HFFc6 (cell line): ENCODE measurements at places on chromosomes 7 and 10. TPM values are rescaled to one million over a fixed set of nuclear protein-coding genes. Genes with fewer than 3 reads are reported as not detected.
A peak's percentile ranks its signal among the peaks of the same experiment; 100 is the strongest.

DNA sequence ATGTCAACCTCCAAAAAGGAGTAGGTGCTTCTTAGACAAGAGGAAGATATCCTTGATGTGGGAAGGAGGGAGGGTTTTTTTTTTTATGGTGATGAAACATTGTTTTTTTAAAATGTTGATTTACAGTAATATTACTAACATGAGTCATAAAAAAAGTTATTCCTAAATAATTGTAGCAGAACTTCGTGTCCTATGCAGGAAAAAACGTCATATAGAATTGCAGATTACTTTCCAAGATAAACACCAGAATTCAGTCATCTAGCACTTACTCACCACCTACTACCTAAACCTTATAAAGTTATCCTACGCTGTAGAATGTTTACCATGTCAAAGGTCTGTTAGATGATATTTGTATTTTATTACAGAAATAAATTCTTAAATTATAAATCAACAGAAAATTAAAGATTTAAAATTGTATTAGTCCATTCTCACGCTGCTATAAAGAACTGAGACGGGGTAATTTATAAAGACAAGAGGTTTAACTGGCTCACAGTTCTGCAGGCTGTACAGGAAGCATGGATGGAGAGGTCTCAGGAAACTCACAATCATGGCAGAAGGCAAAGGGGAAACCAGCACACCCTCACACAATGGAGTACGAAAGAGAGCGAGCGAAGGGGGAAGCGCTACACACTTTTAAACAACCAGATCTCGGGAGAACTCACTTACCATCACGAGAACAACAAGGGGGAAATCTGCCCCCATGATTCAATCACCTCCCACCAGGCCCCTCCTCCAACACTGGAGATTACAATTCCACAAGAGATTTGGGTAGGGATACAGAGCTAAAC is 105.2 kb upstream of the NEBL start:
- no peaks in the 10 kb centered on the region for H3K36me3 ChIP-seq
- no peaks in the 10 kb centered on the region for H3K4me1 ChIP-seq
- no peaks in the 10 kb centered on the region for H3K27me3 ChIP-seq
- H3K4me3 ChIP-seq, result no peak overlapping the region

The SRRM3 gene
- 0.12 TPM in 1 of 3 replicates, not detected in the others for total RNA-seq

DNA sequence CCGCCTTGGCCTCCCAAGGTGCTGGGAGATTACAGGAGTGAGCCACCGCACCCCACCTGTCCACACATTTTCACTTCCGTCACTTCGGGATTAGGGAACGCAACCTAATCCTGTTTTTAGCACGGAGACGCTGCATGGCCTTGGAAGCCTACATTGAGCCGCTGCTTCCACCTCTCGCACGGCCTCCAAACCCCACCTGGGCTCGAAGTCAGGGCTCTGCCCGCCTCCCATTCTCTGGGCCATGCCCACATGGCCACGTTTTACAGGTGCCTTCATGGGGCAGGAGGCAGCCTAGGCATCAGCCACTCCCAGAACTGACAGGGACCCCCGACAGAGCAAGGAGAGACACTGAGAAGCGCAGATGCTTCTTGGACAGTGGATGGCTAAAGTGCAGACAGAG is 100.6 kb downstream of the OAT start:
- H3K4me1 ChIP-seq, result peaks cover 10% of the 10 kb centered on the region; the same call in 1 of the 2 replicates
- H3K27me3 ChIP-seq, result no peaks in the 10 kb centered on the region; the same call in none of the 2 replicates
- no peak overlapping the region for H3K27ac ChIP-seq
- no peak for DNase-seq
- no peaks in the 10 kb centered on the region; the same call in 1 of the 2 replicates for H3K36me3 ChIP-seq
- H3K4me3 ChIP-seq, result no peak overlapping the region

- H3K4me1 ChIP-seq, result no peaks in the 10 kb centered on the region
- no peak overlapping the region for H3K27ac ChIP-seq
- no peaks in the 10 kb centered on the region for H3K27me3 ChIP-seq
Measured at GRCh38 chr10:1942478-1942877, 205.2 kb upstream of the ADARB2 start.

The NKX2-3 gene
- not detected in 3 replicates for total RNA-seq

DNA sequence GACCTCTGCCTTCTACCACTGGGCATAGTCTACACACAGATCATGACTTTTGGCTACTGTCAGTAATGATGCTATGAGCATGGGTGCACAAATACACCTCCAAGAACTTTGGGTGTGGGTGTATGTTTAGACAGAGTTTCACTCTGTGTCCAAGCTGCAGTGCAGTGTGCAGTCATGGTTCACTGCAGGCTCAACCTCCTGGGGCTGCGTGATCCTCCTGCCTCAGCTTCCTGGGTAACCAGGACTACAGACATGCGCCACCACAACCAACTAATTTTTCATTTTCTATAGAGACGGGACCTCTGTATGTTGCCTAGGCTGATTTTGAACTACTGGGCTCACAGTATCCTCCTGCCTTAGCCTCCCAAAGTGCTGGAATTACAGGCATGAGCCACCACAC is 194.4 kb downstream of the NSUN6 start:
- no peaks in the 10 kb centered on the region for H3K27me3 ChIP-seq
- H3K36me3 ChIP-seq, result no peaks in the 10 kb centered on the region
- no peak overlapping the region for H3K4me3 ChIP-seq
- H3K27ac ChIP-seq, result no peak overlapping the region

DNA sequence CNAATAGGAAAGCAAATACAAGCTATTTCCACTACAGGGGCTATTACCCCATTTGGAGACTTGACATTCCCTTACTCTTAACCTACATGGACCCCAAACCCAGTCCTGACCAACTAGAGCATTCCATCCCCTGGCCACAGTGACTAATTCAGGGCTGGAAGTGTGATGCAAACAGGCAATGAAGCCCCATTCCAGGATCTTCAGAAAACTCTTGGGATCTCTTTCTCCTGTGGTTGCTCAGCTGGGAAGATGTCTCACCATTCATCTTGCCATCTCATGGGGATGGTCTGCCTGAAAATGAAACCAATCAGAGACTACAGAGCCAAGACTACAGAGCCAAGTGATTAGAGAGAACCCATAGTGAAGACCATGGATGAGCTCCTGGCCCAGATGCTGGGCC is 206.2 kb downstream of the ZNF365 start:
- H3K4me3 ChIP-seq, result 0 out of 2 replicates have a peak overlapping the region, but pooled peaks have one; percentile 5
- H3K4me1 ChIP-seq, result peaks cover 84% of the 10 kb centered on the region
- H3K36me3 ChIP-seq, result no peaks in the 10 kb centered on the region

- no peak for DNase-seq
- H3K4me3 ChIP-seq, result no peak overlapping the region
- peak overlapping the region; percentile 49 for H3K27ac ChIP-seq
- H3K27me3 ChIP-seq, result no peaks in the 10 kb centered on the region
- H3K36me3 ChIP-seq, result no peaks in the 10 kb centered on the region
Measured at GRCh38 chr7:80593869-80594586, 44.4 kb upstream of the CD36 start.

- no peaks in the 10 kb centered on the region; the same call in 1 of the 2 replicates for H3K27me3 ChIP-seq
- H3K4me1 ChIP-seq, result peaks cover 6% of the 10 kb centered on the region
- no peak overlapping the region for H3K4me3 ChIP-seq
- no peak for DNase-seq
- peaks cover 4% of the 10 kb centered on the region; the same call in 1 of the 2 replicates for H3K36me3 ChIP-seq
- no peak overlapping the region for H3K27ac ChIP-seq
Measured at GRCh38 chr7:98178321-98178720, 32.9 kb upstream of the BHLHA15 start.

DNA sequence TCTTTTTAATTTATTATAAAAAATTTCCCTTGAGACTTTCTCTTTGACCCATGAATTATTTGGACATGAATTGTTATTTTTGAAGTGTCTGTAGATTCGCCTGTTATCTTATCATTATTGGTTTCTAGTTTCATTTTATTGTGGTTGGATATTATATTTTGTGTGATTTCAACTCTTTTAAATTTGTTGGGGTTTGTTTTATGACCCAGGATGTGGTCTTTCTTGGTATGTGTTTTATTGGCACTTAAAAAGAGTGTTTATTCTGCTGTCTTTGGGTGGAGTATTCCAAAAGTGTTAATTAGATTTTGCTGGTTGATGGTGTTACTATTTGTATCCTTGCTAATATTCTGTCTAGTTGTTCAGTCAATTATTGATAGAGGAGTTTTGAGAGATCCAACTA is 50.5 kb upstream of the GPR141 start:
- H3K36me3 ChIP-seq, result no peaks in the 10 kb centered on the region
- H3K27ac ChIP-seq, result no peak overlapping the region
- DNase-seq, result no peak
- no peak overlapping the region for H3K4me3 ChIP-seq
- no peaks in the 10 kb centered on the region; the same call in 1 of the 2 replicates for H3K27me3 ChIP-seq

- DNase-seq, result no peak
- no peak overlapping the region for H3K27ac ChIP-seq
- H3K4me1 ChIP-seq, result peaks cover 5% of the 10 kb centered on the region; the same call in 1 of the 2 replicates
- peaks cover 2% of the 10 kb centered on the region; the same call in 1 of the 2 replicates for H3K27me3 ChIP-seq
- H3K36me3 ChIP-seq, result no peaks in the 10 kb centered on the region; the same call in 1 of the 2 replicates
Measured at GRCh38 chr10:58898854-58899573, 277.4 kb upstream of the PHYHIPL start.

- H3K27me3 ChIP-seq, result peaks cover 11% of the 10 kb centered on the region
- H3K36me3 ChIP-seq, result no peaks in the 10 kb centered on the region
- H3K4me3 ChIP-seq, result peak overlapping the region; percentile 7; the same call in 1 of the 2 replicates
- H3K27ac ChIP-seq, result peak overlapping the region; percentile 54; the same call in 1 of the 2 replicates
- peak; percentile 64 for DNase-seq
Measured at GRCh38 chr7:142807855-142808460, 37.2 kb downstream of the PRSS2 start.

GRCh38 chr7:70193514-70193913 is 595.2 kb downstream of the AUTS2 start:
- no peak for DNase-seq
- H3K27me3 ChIP-seq, result no peaks in the 10 kb centered on the region
- no peaks in the 10 kb centered on the region for H3K4me1 ChIP-seq
- H3K4me3 ChIP-seq, result no peak overlapping the region
- no peak overlapping the region for H3K27ac ChIP-seq

GRCh38 chr10:88256013-88256680 is 327.0 kb downstream of the RNLS start:
- H3K27me3 ChIP-seq, result no peaks in the 10 kb centered on the region; the same call in 1 of the 2 replicates
- peak overlapping the region; percentile 38; the same call in 1 of the 2 replicates for H3K4me3 ChIP-seq
- peaks cover 30% of the 10 kb centered on the region for H3K4me1 ChIP-seq
- no peak overlapping the region for H3K27ac ChIP-seq
- no peaks in the 10 kb centered on the region for H3K36me3 ChIP-seq

GRCh38 chr7:128266883-128267594 is 26.0 kb downstream of the LEP start:
- H3K36me3 ChIP-seq, result peaks cover 6% of the 10 kb centered on the region; the same call in 1 of the 2 replicates
- peaks cover 16% of the 10 kb centered on the region for H3K27me3 ChIP-seq
- H3K4me1 ChIP-seq, result peaks cover 25% of the 10 kb centered on the region
- peak; percentile 72 for DNase-seq
- H3K4me3 ChIP-seq, result peak overlapping the region; percentile 82

The CASD1 gene
- 6.6 to 8.2 TPM (median 7.9 TPM) in 3 replicates for total RNA-seq

DNA sequence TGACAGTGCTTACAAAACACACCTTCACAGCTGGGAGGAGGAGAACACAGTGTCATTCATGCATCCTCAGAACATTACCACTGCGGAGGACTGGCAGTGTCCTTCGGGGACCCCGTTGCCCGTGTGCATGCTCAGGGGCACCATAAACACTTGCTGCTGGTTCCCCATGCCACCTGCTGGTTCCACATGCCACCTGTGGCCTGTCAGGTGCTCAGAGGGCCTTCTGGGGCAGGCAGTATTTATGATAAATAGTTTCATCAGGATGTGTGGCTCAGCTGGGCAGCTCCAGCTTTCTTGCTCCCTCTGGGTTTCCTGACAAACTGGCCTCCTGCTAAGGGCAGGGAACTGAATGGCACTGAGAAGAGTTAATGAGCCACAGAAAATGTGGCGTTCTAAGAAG is 32.1 kb downstream of the CELF2 start:
- H3K4me3 ChIP-seq, result no peak overlapping the region
- H3K27me3 ChIP-seq, result no peaks in the 10 kb centered on the region; the same call in 1 of the 2 replicates
- DNase-seq, result no peak

GRCh38 chr10:112039823-112040222 is 143.7 kb downstream of the GPAM start:
- H3K27me3 ChIP-seq, result no peaks in the 10 kb centered on the region
- H3K4me3 ChIP-seq, result no peak overlapping the region

DNA sequence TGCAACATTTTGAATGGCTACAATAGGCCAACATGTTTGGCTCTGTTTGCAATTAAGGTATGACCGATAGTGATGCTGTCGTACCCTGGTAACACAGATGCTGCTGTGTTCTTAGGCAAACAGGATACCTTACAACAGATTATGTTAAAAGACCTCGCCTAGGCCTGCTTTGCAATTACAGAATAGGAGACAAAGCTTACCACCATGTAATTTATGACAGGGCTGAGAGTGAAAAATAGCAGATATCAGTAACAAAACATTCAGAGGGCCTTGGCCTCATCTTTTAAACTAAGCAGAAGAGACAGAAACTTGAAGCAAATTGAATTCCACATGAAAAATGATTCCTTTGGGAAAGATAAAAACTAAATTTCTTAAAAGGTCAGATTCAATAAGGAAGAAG is 29.4 kb upstream of the ABLIM1 start:
- no peak for DNase-seq
- no peaks in the 10 kb centered on the region; the same call in 1 of the 2 replicates for H3K27me3 ChIP-seq
- H3K4me3 ChIP-seq, result no peak overlapping the region
- 0 out of 2 replicates have a peak, but pooled peaks cover 4% of the 10 kb centered on the region for H3K36me3 ChIP-seq
- no peak overlapping the region for H3K27ac ChIP-seq

- H3K36me3 ChIP-seq, result peaks cover 4% of the 10 kb centered on the region; the same call in 1 of the 2 replicates
- no peak overlapping the region for H3K4me3 ChIP-seq
- H3K4me1 ChIP-seq, result peaks cover 11% of the 10 kb centered on the region
- H3K27ac ChIP-seq, result no peak overlapping the region
- H3K27me3 ChIP-seq, result peaks cover 2% of the 10 kb centered on the region; the same call in 1 of the 2 replicates
Measured at GRCh38 chr7:23208316-23208715, 26.5 kb downstream of the NUP42 start.

DNA sequence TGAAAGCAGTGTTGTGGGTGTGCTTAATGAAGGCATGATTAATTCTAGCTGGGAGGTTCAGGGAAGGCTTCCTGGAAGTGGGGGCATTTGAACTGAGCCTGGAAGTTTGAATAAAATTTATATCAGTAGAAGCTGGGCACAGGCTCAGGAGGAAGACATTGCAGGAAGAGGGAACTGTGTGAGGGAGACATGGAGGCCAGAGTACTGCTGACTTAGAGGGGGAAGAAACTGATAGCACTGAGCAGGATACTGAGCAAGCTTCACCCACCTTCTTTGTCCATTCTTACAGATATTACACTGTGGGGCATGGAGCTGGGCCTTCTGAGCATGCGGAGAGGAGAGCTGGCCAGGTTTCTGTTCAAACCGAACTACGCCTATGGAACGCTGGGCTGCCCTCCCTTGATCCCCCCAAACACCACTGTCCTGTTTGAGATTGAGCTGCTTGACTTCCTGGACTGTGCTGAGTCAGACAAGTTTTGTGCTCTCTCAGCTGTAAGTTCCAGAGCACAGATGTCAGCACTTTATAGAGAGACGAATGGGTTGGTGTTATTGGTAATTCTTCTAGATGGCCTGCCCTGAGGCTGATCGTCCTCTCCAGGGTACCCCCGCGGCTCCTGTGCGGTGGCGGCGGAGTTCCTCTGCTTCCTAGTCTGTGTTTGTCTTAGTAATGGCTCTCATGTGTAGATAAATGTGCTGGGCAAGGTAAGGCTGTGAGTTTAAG is 2.1 kb downstream of the FKBP6 start:
- peaks cover 21% of the 10 kb centered on the region for H3K27me3 ChIP-seq
- peaks cover 22% of the 10 kb centered on the region for H3K4me1 ChIP-seq
- H3K36me3 ChIP-seq, result no peaks in the 10 kb centered on the region
- H3K27ac ChIP-seq, result no peak overlapping the region

GRCh38 chr7:101996131-101996691 is 178.8 kb downstream of the CUX1 start:
- DNase-seq, result no peak
- H3K27me3 ChIP-seq, result peaks cover 8% of the 10 kb centered on the region
- H3K4me3 ChIP-seq, result no peak overlapping the region
- H3K27ac ChIP-seq, result no peak overlapping the region
